ENCODE measurements at places on chromosomes 16 and 17. TPM values are rescaled to one million over a fixed set of nuclear protein-coding genes. Genes with fewer than 3 reads are reported as not detected.

ZSCAN10 gene
- 0.06 TPM for polyA plus RNA-seq

DOC2B gene
- polyA plus RNA-seq = 1.3 TPM

LAT gene
- 4.8 TPM for polyA plus RNA-seq

ESRP2 gene
- 0.17 TPM for polyA plus RNA-seq

ACD gene
- polyA plus RNA-seq = 5.3 TPM

TBC1D3K gene
- not detected for polyA plus RNA-seq

CD300LG gene
- polyA plus RNA-seq = 3.4 TPM

CCL15 gene
- not detected for polyA plus RNA-seq
